ENCODE measurements at places on chromosomes 1 and 21.

DNA sequence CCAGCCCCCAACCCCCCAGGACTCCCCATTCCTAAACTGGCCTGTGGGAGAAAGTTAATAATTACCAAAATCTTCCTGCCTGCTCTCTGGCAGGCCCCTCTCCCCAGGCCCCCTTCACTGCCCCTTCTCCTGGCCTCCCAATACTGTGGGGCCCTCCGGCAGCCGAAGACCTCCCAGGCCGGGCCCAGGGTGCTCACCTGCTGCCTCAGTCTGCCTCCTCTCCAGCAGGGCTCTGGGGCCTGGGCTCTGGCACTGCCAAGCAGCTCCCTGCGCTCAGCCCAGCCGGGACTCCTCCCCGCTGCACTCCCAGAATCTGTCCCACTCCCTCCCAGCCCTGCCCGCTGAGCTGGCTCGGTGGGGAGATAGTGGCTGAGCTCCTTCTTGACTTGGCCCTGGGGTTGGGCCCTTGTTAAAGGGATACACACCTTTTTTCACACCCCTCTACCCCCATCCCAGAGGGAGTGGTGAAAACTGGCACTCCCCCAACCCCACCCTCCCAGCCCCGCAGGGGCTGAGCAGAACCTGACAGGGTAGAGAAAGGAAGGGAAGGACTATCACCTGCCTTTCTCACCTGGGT is at the start of gene S100A16:
S100A16 (minus strand) TSS at position 383 of the 577 bp plus-strand sequence. CDS start 4,986 bp downstream, outside the sequence.
- DNase-seq = no peak

- DNase-seq = no peak
These were observed 4.2 kb downstream of the CD244 start for GRCh38 chr1:160858507-160858906.

- DNase-seq = no peak
These were observed 291.9 kb upstream of the USP25 start for GRCh38 chr21:15437883-15438282.

- no peak for DNase-seq
These were observed 46.8 kb upstream of the RUNX1 start for GRCh38 chr21:35095859-35096291.

- no peak for DNase-seq
These were observed 77.8 kb downstream of the HSF2BP start for GRCh38 chr21:43581453-43581852.

DNA sequence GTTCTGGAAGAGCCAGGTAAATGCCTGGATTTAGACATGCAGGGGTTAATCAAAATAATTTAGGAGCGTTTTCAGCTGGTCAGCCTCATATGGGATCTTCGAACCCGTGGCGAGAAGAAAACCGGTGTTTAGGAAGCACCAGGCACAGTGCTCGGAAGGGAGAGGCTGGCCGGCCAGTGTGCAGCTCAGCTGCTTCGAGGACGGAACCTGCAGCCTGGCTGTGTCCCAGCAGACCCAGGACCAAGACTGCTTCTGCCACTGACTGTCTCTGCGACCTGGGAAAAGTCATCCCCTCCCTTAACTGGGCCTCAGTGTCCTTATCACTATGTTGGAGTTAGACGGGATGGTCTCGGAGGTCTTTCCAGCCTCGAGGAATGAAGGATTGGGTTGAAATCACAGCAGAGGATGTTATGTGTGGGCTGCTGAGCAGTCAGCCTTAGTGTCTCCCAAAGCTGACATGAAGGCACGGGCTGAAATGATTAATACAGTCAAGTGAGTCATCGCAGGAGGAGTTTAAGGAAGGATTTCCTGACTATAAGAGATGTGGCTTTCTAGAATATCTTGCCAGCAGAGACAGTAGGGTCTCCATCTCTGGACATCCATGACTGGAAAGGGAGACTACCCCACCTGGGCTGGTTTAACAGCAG is 20.8 kb downstream of the PPFIA4 start:
- DNase-seq = no peak

- no peak for DNase-seq
These were observed 146.0 kb downstream of the GPATCH2 start for GRCh38 chr1:217484871-217485270.

DNA sequence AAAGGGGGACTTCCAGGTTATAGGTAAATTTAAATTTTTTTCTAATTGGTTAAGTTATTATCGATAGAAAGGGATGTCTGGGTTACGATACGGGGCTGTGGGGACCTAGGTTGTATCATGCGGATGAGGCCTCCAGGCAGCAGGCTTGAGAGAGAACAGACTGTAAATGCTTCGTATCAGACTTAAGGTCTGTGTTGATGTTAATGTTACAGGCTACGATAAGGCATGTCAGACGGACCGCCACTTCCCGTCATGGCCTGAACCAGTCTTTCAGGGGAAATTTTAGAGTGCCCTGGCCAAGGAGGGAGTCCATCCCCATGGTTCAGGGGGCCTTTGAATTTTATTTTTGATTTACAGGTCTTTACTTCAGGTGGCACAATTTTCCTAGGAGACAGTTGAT is 16.7 kb downstream of the ABCG1 start:
- DNase-seq = no peak

- no peak for DNase-seq
These were observed 35.2 kb upstream of the MAB21L3 start for GRCh38 chr1:116075990-116076389.

DNA sequence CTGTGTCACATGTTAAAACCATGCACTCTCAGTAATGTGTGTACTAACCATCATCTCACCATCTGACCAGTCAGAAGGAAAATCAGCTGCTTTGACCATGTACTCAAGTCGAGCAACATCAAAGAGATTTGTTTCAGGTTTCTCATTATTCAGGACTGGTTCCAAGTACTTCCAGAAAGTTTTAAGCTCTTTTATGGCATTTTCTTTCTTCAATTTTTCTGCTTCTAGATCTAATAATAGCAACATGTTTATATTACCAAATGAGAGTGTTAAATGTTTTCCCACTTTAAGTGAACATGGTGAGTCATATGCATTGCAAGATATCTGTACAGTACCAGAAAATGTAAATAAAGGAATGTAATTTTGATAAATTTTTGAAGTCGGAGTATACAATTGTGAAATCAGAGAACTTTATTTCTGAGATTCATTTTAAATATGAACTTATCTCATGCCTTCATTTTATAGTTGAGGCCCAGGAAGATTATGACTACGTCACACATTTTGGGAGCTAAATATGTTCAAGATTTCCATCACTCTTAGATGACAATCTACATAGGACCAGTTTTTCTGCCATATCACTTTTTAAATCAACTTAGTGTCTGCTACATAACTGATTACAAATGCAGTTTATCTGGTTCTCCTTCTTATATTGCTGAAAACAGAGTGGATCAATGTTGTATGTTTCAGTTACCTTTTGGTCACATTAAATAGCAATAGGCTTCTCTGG is 87.2 kb downstream of the SPAG17 start:
- no peak for DNase-seq

- no peak for DNase-seq
These were observed 634.8 kb downstream of the MATN1 start for GRCh38 chr1:30088594-30088993.

DNA sequence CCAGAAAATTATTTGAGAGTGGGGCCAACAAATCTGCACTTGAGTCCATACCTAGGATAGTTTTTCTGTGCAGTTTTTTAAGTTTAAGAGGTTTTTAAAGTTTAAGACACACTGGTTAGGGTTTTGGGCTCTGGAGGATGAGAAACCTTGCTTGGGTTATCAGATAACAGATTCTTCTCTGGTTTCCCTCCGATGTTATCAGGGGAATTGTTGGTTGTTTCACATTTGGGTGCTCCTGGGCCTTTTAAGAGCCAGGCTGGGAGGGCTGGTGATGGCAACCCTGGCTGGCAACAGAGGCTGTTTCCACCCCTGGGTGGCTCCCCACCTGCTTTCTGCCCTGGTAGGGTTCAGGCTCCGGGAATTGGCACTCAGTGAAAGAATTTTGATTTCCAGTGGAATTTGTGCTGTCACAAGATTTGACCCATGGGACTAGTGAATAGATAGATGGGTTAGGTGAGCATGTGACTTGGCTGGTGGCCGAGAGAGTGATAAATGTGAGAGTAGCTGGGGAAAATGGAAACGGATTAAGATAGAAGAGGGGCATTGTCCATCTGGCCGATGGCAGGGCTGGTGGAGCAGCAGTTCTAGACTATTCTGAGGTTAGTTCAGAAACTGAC is 14.8 kb downstream of the VANGL1 start:
- no peak for DNase-seq

GRCh38 chr1:245571815-245572294 is 417.1 kb downstream of the KIF26B start:
- DNase-seq = no peak

GRCh38 chr1:116808200-116808847 is 54.1 kb downstream of the CD2 start:
- DNase-seq = no peak

- DNase-seq = no peak
These were observed 53.2 kb upstream of the RAB4A start for GRCh38 chr1:229217716-229218115.

GRCh38 chr1:204036882-204037655 is 35.8 kb upstream of the SOX13 start:
- DNase-seq = no peak

DNA sequence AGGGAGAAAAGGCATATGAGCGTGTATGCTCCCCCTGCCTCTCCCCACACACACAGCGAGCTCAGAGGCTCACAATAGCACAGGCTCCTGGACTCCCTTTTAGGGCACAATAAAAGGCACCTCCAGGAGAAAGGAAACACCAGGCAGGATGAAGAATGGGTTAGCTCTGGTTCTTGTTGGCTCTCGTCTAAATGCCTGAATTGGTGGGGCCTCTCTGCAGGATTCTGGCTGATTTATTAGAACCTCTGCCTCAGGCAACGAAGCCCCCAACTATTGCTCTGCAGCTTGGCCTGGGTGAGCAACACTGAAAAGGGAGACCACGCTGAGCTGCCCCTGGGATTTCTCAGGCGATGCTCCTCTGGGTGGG is 590.9 kb upstream of the PLXNA2 start:
- DNase-seq = no peak

GRCh38 chr1:191671236-191671635 is 487.0 kb upstream of the RGS18 start:
- DNase-seq = no peak

- DNase-seq = no peak
These were observed 52.7 kb upstream of the PLA2G4A start for GRCh38 chr1:186775881-186776560.

DNA sequence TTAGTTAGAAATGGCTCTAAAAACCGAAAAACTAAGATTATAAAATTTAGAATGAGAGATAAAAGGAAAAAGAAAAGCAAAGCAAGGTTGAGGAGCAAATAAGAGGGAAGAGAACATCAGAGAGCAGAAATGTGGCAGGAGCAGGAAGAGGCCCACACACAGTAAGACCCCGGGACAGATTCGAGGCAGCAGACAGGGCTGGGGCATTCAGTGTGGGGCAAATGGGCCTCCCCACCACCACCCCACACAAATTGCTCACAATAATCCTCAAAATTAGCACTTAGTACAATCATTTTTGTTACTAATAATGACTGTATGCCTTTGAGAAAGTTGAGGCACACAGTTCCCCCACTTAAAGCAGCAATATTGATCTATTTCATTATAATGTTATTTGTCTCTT is 17.1 kb upstream of the SLC44A3 start:
- DNase-seq = no peak

DNA sequence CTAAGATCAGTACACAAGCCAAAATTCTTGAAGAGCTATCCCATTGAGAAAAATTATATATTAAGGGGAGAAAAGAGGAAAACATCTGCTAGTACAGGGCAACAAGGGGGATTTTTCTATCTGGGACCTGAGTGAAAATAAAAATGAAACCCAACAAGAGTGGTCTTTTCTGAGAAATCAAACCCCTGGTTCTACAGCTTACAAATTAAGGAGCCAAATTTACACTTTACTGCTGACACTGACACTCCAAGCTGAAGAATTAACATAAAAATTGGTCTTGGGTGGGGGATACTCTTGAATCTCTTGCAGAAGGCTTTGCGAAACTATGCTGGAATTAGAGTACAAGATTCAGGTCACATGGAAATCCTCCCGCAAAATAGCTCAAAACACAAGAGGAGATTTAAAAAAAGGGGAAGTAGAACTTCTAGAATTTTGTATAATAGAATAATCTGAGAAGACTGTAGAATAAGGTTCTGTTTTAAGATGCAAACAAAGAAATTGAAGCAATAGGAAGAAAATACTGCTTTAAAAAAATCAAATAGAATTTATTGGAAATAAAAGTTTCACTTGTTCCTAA is 32.1 kb upstream of the HSPA13 start:
- no peak for DNase-seq

DNA sequence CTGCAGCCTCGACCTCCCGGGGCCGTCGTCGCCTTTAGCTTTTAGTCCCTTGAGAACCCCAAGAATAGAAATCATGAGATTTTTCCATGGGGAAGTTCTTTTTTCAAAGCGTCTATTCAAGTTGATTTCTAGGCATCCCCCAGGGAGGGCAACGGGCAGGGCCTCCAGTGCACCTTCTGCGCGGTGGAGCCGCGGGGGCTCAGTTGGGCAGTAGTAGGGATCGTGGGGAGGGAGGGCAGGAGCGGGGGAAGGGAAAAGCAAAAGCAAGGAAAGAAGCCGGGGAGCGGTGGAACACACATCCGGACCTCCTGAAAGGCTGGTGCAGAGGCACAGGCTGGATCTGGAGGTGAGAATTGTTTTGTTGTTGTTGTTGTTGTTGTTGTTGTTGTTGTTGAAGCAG is 103.4 kb downstream of the PPIAL4G start:
- DNase-seq = no peak

GRCh38 chr1:210347112-210347511 is 18.4 kb downstream of the HHAT start:
- DNase-seq = no peak

GRCh38 chr1:52663716-52664115 is 30.7 kb downstream of the SHISAL2A start:
- no peak for DNase-seq

DNA sequence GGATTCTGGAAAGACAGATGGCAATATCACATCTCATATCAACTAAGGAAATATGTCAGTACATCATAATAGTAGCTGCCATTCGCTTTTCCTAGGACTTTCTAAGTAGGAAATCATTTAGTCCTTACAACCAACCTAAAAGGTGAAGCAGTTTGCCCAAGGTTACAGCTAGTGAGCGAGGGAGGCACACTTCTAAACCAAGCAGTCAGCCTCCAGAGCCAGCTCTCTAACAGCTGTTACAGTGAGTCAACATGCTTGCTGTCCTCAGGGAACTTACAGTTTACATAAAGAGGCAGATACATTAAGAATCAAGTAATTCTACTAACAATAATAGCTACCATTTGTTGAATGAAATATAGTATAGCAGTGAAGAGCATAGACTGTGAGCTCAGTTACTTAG is 57.1 kb downstream of the GIPC2 start:
- DNase-seq = no peak

DNA sequence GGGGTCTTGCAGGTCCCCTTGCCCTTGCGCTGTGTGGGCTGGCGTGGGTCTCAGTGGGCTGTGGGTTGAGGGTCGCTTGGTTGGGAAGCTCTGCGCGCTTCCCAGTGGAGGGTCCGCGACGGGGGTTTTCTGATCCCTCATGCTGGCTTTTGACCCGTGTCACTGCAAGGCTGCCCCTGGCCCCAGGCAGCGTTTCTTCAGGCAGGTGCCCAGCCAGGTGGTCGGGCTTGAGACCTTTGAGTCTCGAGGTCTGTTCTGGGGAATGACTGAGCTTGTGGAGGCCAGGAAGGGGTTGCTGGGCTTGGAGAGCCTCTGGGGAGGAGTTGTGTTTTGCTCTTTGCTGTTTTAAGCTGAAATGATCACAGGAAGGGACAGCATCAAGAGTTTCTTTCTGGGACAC is 5.3 kb downstream of the SKI start:
- DNase-seq = no peak

GRCh38 chr21:34810786-34811185 is 142.0 kb downstream of the CLIC6 start:
- no peak for DNase-seq
